Fibroblast of the aortic adventitia (primary cell): ENCODE measurements at places on chromosomes 2 and 18.
A peak's percentile ranks its signal among the peaks of the same experiment; 100 is the strongest.

DNA sequence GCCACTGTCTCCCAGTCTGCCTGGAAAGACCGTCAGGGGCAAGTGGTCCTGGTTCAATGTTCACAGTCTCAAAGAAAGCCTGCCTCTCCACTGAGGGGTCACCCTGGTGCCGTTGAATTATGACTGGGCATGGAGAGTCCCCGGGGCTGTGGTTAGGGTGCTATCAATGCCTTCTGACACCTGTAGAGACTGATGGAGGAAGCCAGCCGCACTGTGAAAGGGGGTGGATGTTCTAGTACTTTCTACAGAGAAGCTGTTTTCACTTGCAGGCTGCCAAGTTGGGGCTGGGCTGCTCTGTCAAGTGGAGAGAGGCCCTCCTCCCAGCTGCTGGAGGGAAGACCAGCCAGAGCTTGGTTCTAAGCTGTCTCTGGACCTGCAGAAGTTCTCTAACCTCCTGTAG is 80.5 kb downstream of the BCL2L11 start:
- no peak for DNase-seq

GRCh38 chr2:84247532-84247931 is 211.5 kb downstream of the SUCLG1 start:
- DNase-seq = no peak

DNA sequence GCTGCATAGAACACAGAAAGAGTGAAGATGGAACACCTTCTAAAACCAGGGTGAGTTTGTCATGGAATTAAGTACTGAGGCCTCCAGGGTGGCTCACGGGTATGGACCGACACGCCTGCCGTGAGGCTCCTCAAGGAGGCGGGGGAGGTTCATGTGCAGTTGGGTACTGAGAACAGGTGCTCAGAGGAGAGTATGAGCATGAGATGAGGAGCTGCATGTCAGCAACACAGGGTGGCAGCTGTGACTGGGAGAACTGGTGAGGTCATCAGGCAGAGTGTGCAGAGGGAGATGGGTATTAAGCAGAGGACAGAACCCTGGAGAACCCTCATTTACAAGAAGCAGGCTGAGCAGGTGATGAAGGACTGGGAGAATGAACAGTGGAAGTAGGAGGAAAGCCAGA is 63.2 kb upstream of the KLHL29 start:
- DNase-seq = no peak

- DNase-seq = no peak
These were observed 629.3 kb downstream of the NRXN1 start for GRCh38 chr2:50402654-50402960.

DNA sequence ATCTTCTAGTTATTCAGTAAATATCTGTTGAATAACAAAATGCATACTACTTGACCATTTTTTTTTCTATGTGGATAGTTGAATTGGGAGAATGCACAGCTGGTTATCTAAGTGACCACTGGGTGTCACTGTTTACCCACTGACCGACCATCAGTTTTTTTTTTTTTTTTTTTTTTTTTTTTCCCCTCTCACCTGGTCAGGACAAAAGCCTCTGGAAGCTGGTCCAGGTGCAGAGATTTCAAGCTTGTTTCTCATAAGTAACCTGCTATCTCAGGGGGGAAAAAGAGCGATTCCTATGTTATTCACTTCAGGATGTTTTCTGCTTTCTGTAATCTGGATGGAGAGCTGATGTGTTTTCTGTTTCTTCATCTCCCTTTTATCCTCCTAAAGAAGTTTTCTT is 256.0 kb downstream of the DCDC2C start:
- peak; percentile 11 for DNase-seq

DNA sequence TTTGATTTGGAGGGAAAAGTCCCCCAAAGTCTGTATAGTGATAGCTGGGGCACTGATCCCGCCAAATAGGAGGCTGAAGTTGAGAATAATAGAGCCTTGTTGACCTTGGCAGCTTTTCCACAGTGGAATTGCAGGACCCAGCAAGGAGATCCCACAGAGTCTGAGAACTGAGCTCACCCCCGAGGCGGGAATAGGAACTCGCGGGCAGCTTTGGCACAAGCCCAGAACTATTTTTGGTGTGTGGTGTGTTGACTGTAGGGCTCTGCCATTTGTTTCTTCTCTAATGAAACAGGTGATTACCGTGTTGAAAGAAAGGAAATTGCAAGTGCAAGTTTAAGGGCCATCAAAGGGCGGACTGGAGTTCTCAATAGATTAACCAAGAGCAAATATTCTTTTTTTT is 34.0 kb downstream of the SH3RF3 start:
- peak; percentile 68 for DNase-seq

GRCh38 chr2:140891614-140892212 is 1239.1 kb downstream of the LRP1B start:
- no peak for DNase-seq

- no peak for DNase-seq
These were observed 18.4 kb downstream of the INPP4A start for GRCh38 chr2:98463081-98463481.

- DNase-seq = peak; percentile 74
These were observed 14.7 kb downstream of the CUL3 start for GRCh38 chr2:224570328-224570993.

- DNase-seq = no peak
These were observed 77.0 kb downstream of the NCAPH start for GRCh38 chr2:96412307-96413258.

DNA sequence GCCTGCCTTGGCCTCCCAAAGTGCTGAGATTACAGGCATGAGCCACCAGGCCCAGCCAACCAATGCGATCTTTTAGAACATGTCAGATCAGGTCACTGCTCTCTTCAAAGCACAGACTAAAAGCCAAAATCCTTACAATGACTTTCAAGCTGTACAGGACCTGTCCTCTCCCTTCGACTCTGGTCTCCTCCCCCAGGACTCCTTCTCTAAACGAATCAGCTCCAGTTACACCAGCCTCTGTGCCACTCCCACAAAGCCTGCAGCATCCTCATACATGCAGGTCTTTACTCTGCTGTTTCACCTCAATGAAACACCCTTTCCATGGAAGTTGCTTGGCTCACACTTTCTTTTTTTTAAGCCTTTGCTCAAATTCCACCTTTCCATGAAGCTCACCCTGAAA is 436.0 kb downstream of the METTL4 start:
- no peak for DNase-seq

GRCh38 chr2:204670124-204670523 is 124.8 kb downstream of the PARD3B start:
- no peak for DNase-seq

DNA sequence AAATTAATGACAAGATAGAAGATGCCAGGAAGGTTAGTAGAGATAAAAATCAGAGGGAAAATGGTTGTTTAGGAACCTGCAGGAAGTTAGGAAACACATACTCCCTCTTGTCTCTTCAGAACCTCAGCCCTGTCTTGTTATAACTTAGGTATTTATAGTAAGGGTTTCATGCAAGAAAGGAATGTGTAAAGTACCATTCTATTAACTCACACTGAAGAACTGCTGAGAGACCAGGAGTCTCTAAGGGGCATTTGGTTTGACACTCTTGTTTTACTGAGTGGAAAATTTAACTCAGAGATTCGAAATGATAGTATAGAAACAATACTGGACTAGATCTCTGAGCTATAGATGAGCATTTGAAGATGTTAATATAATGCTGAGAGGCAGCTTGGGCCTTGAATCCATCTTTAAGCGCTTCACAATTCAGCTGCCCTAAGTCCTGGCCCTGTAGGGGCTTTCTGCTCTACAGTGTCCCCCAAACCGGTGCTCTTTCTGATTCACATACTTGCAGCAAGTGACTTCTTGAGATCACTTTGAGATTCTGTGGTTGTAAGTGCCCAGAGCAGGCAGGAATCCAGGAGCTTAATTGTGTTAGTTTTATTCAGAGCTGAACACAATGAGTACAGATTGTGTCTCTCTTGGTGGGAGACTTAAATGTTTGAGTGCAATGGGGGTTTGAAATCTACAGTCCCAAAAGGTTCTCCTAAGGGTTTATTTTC is 235.0 kb upstream of the RGPD4 start:
- peak; percentile 3 for DNase-seq

- DNase-seq = no peak
These were observed 279.9 kb downstream of the ALPK2 start for GRCh38 chr18:58348951-58349350.

DNA sequence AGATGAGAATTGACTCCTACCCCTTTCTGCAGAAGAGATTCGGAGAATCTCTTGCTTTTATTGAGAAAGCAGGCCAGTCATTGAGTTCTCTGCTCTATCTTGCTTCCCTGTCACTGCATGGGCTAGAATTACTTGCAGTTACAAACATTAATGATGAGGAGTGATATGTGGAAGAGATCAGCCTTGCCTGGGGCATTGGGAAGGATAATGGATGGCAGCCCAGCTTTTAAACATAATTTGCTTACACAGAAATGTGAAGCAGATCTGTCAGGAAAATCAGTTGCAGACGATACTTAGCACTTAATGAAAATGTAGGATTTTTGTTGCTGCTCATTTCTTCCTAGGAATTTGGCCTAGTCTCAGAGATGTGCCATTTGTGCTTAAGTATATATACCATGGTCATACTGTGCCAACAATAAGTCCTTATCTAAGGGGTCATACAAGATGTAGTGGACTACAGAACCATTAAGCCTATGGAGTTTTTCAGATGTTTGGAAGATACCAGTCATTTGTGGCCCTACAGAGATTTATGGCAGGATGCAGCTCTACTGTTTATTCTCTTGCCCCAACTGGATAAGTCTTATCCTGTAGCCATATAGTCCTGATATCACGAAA is 92.7 kb downstream of the XRCC5 start:
- DNase-seq = no peak

DNA sequence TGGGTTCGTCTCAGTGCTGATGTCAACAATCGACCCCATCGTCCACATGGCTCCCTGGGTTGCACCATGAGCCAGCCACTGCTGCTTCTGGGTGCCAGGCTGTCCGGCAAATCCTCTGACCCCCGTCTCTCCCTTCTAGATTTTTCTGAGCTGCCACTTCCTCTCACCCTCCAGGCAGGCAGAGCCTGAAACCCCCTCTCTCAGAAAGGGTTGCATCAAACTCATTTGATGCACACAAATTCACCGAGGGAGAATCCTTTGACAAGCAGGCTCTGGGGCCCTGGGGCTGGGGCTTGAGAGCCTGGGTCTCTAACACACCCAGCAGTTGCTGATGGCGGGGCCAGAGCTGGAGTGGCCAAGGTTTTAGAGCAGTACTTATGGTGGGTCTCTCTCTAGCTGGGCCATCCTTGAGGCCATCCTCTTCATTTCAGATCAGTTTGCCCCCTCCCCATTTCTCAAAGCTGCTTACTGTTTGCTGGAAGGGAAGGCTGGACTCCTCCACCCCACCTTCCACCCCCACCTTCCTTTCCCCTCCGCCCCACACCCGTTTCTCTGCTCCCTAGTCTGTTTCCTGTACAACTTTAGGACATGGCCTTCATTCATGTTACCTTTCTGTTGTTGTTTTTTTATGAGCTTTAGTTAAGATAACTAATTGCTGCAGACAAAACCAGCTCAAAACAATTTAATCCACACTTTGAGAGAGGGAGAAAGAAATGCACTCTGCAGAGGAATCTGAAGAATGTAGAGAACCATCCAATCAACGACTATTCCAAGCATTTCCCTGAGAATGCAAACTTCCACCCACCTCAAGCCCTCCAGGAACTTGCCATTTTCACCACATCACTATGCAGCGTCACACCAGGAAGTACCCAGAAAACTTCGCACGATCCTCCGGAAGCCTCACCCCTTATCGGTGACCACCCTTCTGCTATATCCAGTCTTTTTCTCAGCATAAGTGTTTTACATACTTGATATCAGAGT is 69.5 kb downstream of the ARL4C start:
- DNase-seq = peak; percentile 92

DNA sequence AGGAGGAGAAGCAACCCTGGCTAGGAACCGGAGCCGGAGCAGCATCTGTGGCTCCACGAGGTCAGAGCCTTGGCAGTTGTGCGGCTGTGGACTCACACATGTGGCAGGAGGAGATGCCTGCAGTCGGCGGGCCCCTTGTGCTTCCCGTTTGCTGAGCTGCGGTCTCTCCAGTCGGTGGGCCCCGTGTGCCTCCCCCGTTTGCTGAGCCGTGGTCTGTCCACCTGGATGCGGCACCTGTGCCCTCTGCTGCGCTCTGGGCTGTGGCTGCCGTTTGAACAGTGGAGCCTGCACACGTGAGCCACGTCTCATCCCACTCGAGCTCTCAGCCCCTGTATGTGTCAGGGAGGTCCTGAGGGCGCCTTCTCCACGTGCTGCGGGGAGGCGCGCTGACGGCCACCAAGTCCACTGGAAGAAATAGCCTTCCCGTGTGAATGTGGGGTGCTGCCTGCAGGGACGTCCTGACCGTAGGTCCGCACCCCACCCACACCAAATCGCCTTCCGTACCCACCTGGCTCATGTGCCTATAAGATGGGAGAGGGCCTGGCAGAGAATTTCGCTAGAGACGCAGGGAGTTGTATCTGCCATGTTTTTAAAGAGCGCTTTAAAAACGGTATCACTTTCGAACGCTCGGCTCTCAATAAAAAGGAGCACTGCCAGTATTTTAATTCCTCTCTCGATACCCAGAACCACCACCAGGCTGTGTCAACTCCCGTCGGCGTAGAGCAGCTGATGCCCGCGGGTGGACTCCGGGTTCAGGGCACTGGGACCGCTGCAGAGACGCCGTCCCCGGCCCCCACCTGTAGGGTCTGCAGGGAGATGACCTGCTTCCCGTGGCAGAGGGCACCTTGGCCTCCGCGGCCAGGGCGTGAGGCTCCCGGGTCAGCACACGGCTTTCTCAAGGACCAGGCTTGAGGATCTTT is 117.0 kb downstream of the NFATC1 start:
- no peak for DNase-seq

GRCh38 chr2:61179701-61180639 is 18.0 kb downstream of the C2orf74 start:
- DNase-seq = peak; percentile 96

- no peak for DNase-seq
These were observed 1402.0 kb upstream of the PIK3C3 start for GRCh38 chr18:40553029-40553428.

DNA sequence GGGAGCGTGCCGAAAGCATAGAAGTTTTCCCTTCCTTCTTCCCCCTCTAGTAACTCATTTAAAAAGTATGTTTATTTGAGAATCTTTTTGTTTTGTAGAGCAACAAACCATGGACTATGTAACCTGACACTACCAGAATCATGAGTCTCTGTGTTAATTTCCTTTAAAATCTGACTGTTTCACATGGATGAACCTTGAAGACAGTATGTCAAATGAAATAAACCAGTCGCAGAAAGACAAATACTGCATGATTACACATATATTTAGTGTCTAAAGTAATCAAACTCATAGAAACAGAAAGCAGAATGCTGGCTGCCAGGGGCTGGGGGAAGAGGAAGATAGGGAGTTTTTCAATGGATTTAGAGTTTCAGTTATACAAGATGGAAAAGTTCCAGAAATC is 32.3 kb downstream of the PTPN2 start:
- no peak for DNase-seq

GRCh38 chr2:80008596-80008995 is 296.0 kb downstream of the LRRTM1 start:
- no peak for DNase-seq

- DNase-seq = no peak
These were observed 114.8 kb upstream of the PKDCC start for GRCh38 chr2:41933046-41933420.

GRCh38 chr2:171564463-171564862 is 42.2 kb downstream of the CYBRD1 start:
- DNase-seq = no peak

- DNase-seq = no peak
These were observed 255.6 kb downstream of the RDH14 start for GRCh38 chr2:18304849-18305248.

GRCh38 chr2:148616662-148617061 is 27.9 kb upstream of the EPC2 start:
- DNase-seq = no peak

GRCh38 chr2:42809131-42809818 is 16.9 kb upstream of the HAAO start:
- no peak for DNase-seq

- no peak for DNase-seq
These were observed 676 bp downstream of the SH3BP4 start for GRCh38 chr2:234952270-234953115.

- no peak for DNase-seq
These were observed 167.9 kb downstream of the CCDC102B start for GRCh38 chr18:68965817-68966216.
